ENCODE measurements at places on chromosomes 5 and 9. TPM values are rescaled to one million over a fixed set of nuclear protein-coding genes. Genes with fewer than 3 reads are reported as not detected.

- DNase-seq: no peak
Measured at GRCh38 chr9:83630938-83631457, 8.1 kb downstream of the IDNK start.

DNA sequence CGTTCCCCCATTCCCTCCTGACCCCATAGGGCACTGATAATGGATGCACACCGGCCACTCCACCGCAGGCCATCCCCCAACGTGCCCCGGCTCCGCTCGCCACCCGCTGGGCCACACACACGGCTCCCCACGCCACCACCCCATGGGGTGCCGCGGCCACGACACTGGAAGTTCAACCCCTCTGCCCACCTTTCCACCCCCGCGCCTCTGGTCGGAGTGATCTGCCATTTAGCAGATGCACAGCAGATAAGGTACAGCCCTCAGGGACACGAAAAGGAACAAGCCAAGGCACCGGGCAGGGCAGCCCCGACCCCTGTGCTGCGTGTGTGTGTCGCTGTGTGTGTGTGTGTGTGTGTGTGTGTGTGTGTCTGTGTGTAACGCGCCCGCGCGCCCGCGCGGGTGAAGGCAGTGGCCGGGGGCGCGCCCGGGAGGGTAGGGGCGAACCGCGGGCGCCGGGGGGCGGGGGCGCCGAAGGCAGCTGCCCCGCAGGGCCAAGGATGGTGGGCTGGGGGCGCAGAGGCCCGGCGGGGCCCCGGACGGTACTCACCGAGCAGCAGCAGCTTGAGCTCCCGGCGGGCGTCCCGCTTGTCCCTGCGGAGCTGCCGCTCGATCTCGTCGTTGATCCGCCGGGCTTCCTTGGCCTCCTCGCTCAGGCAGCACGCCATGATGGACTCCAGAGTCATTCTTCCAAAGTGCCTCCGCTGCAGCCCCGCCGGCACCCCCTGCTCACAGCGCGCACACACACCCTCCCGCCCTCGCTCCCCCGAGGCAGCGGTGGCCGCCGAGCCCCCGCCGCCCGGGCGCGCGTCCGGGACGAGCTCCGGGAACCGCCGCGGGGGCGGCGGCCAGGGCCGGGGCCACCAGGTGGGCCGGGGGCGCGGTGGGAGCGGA is 813 bp downstream of the GNAQ start:
- DNase-seq: no peak

GRCh38 chr9:19441730-19442129 is 32.9 kb downstream of the ACER2 start:
- DNase-seq: no peak

DNA sequence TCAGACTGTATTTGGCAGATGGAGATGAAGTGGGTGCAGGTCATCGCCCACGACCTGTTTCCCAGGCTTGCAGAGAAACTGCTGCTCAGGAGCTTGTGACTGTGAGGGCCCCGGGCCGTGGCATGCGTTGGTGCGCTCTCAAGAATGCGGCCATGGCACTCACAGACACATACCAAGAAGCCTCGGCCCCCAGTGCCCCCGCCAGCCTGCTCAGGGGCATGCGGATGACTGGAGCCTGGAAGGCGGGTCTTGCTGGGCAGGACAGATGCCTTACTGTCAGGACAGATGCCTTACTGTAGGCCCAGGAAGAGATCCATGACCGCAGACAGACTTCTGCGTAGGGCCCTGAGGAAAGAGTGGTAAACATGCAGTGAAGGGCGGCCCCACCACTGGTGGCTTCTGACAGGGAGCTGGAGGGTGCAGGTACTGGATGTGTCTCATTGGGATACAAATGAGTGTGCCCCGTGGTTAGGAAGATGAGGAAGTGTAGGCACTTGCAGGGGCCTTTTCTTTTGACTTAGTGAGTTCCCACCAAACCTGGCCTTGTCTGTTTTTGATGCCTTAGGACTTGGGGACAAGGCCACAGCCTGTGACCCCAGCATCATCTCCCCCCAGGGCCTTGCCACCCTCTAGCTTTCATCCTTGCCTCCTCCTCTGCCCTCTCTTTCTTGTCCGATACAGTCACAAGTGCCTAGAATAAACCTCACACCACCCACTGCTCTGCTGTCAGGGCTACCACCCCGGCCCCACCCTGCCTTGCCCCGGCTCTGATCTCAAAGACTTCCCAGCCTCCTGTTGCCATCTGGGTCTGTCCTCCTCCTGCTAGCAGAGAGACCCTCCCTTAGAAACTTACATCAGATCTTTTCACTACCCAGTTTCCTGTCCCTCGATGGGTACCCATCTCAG is 68.8 kb upstream of the ABL1 start:
- DNase-seq: no peak

Gene GALNT12
- total RNA-seq: 10.2 TPM
